ENCODE measurements at places on chromosomes 5 and 9.

- DNase-seq: no peak
These were observed 70.1 kb upstream of the MAN2A1 start for GRCh38 chr5:109619606-109620005.

DNA sequence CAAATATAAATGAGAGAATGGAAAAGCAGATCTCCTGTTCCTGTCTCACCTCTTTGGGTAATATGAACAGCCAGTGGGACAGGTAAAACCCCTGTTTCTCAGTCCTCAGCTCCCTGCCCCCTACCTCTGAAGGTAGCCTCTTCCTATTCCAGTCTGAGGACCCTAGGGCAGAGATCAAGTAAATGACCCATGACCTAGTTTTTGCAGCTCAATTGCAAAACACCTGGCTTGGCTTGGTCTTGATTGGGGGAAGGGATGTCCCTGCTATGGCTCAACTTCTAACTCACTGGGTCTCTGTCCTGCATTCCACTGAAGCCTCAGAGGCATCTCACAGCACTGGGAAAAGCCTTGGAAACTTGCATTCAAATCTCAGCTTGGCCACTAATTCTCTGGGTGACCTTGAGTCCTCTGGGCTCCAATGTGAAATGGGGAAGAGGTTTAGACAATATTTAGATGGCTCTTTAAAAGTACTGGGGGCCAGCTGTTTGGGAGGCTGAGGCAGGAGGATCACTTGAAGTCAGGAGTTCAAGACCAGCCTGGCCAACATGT lies 1.6 kb upstream of the GALT start:
- no peak for DNase-seq

DNA sequence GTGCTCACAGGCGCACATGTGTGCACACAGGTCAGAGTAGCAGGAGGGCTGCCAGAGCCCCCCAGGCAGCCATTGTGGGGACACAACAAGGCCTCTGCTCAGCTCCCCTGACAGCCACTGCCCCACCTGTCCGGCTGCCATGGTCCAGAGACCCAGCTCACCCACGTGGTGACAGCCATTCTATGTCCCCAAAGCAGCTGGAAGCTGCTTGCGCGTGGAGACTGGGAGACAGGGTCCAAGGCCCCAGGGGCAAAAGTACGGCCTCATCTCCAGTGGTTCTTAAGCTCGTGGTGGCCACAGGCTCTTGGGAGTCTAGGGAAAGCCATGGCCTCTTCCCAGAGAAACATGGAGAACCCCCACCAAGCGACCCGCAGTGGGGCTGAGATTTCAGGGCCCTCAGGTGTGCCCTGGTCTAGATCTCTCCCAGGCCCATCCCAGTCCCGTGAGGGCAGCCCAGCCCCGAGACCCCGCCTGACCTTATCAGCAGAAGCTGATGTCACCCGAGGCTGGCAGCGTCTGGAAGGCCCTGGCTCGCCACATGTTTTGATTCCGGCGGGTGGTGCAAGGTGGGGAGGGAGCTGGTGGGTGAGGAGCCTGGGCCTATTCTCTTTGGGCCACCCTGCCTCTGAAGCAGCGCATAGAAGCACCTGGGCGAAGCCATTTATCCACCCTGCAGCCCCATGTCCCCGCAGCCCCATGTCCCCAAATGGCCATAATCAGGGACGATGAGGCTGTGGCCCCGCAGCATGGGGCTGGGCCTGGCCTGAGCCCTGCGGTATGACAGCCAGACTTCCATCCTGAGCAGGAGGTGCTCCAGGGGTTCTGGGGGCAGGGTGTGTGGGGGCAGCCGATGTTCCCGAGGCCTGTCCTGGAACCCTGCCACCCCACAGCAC lies 31.7 kb downstream of the GLT6D1 start:
- DNase-seq: no peak

DNA sequence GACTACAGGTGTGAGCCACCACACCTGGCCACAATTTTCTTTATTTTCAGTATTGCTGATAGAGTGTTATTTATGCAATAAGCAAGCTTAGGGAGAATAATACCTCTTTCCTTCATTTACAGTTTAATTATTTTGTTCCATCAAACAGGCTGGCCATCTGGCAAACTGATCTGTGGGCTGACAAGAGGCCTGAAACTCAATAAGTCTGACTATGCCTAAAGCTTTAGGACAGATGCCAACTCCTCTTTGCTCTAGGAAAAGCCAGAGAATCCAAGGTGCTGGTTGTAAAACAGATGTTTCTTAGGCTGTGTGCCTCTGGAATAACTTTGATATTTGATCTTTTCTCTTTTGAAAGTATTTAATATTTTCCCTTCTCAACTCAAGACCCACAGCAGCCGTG lies 98.4 kb downstream of the TARS1 start:
- DNase-seq: no peak

DNA sequence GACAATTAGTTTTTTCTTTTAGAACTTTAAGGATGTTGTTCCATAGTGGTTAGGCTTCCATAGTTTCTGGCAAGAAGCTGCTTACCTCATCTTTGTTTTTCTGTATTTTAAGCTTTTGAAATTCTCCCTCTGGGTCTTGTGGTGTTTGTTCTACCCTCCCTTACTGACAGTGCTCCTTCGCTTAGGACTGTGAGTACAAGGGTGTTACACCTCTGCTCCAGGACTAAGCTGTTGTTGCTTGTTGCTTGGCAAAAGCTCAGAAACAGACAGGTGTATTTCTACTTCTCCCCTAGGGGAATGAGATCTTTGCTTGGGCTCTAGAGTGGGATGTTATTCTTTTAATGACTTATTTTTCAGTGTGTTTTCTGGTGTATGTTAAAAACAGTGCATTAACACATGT lies 225.2 kb downstream of the WDR70 start:
- no peak for DNase-seq

- no peak for DNase-seq
These were observed 81.0 kb downstream of the DCP2 start for GRCh38 chr5:113057557-113057984.

DNA sequence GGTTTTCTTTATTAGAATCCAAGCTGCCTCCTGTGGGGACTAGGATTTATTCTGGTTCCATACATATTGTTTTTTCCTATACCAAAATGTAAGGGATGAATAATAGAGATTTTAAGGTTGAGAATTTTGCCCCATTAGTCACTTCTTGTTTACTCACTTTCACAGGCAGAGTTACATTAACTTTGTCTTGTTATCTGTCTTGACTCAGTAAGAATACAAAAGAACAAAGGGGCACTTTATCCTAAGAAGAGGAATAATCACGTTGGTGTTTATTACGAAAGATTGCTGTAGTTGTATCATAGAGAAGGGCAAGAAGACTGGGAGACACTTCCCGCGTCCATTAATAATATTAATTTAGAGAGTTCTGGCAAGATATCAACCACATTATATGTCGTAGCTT lies 599.7 kb upstream of the FTMT start:
- DNase-seq: no peak

DNA sequence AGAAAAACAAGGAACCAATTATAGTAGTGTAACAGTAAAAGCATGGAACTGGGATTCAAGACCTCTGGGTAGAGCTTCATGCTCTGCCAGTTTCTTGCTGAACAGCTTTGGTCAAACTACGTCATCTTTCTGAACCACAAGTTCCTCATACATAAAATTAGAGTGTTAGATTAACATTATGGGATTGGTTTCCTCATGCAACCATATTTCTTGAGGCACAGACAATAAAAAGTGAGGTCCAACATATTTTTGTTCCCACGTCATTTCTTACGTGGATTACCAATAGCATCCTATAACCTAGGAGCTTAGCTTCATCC lies 354.8 kb downstream of the TMEM232 start:
- no peak for DNase-seq

GRCh38 chr5:127027539-127027938 lies 2.8 kb downstream of the MARCHF3 start:
- DNase-seq: no peak

GRCh38 chr5:174849426-174849825 lies 125.0 kb downstream of the MSX2 start:
- no peak for DNase-seq

- no peak for DNase-seq
These were observed 795.0 kb downstream of the EFNA5 start for GRCh38 chr5:106875591-106876297.

GRCh38 chr5:132408456-132408855 lies 38.9 kb downstream of the SLC22A5 start:
- DNase-seq: no peak

GRCh38 chr9:75002422-75003023 lies 25.6 kb downstream of the CARNMT1 start:
- DNase-seq: no peak

- DNase-seq: no peak
These were observed 66.0 kb downstream of the PLAC8L1 start for GRCh38 chr5:146039420-146039819.

GRCh38 chr5:159908591-159908940 lies 7.7 kb upstream of the ADRA1B start:
- no peak for DNase-seq

GRCh38 chr9:14006386-14007187 lies 307.4 kb downstream of the NFIB start:
- DNase-seq: no peak

GRCh38 chr9:111691672-111692329 lies 30.4 kb downstream of the GNG10 start:
- DNase-seq: peak; percentile 21

- no peak for DNase-seq
These were observed 56.5 kb downstream of the MACROH2A1 start for GRCh38 chr5:135342551-135342875.

DNA sequence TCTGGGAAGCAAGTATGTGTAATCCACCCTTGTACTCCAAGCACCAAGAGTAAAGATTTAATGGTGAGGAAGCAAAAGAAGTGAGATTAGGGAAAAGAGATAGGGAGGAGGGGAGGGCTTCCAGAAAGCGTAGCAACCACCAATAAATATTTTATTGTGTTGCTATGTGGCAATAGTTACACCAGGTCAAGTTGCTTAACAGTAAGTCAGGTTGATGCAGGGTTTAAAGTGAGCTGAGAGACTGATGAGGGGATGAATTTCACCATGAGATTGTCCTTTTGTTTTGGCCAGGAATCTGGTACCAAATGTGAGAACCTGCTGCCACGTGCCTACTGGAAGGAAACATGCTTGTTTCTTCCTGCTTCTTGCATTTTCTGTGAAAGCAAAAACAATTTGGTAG lies 62.7 kb downstream of the PCSK5 start:
- no peak for DNase-seq

DNA sequence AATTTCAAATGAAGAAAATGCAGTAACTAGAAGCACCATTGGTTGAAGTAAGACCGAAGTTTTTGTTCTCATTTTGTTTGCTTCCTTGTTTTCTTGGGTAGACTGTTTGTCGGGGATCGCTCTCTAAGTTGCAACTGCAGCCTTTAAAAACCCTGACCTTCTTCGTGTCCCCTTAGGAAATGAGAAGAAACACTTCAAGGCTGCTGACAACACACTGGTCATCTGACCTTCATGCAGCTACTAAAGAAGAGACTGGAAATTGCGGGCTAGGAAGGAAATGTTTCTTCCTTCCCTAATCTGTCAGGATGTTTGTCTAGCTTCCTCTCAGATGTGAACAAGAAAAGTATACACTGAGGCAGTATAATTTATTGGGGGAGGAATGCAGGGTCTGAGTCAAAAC lies 50.7 kb upstream of the CHSY3 start:
- no peak for DNase-seq

- DNase-seq: no peak
These were observed 55.4 kb upstream of the ERCC6L2 start for GRCh38 chr9:95820074-95820473.

DNA sequence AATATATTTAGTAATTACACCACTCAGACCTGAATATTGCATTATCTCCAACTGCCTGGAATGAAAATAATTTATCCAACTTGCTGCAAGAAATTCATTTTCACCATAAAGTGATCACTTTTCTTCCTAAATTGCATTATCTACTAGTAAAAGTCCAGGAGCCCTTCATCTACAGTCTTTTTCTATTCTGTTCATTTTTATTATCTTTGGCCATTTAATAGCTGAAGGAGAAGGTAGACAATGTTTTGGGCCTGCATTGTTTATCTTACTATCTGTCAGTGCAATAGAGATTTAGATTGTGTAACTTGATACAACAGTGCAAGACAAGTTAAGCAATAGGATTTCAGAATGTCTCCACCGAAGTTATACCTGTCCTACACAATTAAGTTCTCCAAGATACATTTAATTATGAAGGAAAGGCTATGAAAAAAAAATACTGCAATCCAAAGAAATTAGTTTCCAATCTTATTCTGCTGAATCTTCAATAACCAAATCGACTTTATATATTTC lies 1339.7 kb upstream of the CDH6 start:
- DNase-seq: no peak

DNA sequence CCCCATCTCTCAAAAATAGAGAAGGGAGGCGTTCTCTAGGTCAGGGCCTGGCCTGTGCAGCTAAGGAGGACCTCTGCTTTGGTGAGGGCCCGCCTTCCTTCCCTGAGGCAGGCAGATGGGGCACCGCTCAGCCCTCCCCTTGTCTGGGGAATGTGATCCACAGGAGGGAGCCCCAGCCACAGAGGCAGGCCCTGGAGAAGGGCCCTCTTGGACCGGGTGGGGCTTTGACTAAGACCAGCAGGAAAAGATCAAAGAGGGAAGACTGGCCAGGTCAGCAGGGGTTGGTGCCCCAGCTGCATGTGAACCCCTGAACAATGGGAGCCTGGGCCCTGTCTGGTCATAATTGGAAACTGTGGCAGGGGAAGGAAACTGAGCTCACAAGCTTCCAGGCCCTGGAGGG lies 21.9 kb downstream of the PTPA start:
- DNase-seq: no peak

DNA sequence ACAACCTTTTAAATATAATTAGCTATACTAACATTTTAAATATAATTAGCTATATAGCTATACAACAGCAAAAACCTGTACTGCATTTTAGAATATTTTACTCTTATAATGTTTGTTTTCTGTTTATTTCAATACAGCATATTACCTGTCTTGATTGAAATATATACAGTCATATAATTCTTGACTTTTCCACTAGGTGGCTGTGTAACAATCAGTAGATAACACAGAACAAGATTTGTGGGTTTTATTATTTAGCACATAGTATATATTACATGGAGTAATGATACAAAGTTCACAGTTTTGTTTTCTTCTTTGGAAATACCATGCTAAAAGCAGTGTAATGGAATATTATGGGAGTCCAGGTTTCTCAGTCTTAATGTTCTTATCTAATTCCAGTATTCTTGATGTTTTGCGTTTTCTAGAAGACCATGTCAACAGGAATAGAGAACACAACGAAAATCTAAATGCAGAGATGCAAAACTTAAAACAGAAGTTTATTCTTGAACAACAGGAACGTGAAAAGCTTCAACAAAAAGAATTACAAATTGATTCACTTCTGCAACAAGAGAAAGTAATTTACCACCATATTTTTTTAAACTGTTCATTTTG lies 13.3 kb downstream of the HMMR start:
- no peak for DNase-seq

GRCh38 chr5:119332208-119332607 lies 23.6 kb upstream of the TNFAIP8 start:
- no peak for DNase-seq

DNA sequence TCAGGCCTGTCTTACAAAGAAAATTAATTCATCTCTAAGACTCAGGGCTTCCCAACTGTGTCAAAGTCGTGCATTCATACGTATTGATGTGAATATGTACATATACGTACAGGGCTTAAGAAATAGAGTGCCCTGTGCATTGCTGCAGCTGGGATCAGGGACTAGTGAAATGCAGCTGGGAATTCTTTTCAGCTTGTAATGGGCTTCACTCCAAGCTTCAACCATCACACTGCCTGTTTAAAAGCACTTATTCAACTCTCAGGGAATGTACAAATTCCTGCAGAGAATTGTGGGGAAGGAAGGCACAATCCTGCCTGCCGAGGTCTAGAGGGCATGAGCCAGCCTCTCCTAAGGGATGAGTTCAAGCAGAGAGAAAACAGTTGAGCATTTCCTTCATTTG lies 59.6 kb upstream of the MAN2A1 start:
- no peak for DNase-seq

- DNase-seq: no peak
These were observed 127.1 kb downstream of the RNF180 start for GRCh38 chr5:64292611-64293215.

All from D341Med (cell line).